ENCODE measurements at places on chromosomes 12 and 14. TPM values are rescaled to one million over a fixed set of nuclear protein-coding genes. Genes with fewer than 3 reads are reported as not detected.

Gene POP5
- 76.0 TPM for total RNA-seq

Gene KRT6A
- not detected for total RNA-seq

Gene ITPR2
- total RNA-seq, result 46.2 TPM

Gene TMEM229B
- total RNA-seq, result 2.4 TPM

Gene PARPBP
- 22.9 TPM for total RNA-seq

Gene SERPINA9
- not detected for total RNA-seq

Gene ACSS3
- not detected for total RNA-seq

Gene ADAMTS20
- not detected for total RNA-seq

Gene IKZF4
- total RNA-seq, result 24.3 TPM

Gene ZCCHC8
- 41.4 TPM for total RNA-seq

Gene ORMDL2
- 55.8 TPM for total RNA-seq

Gene VRTN
- total RNA-seq, result not detected

Gene ETNK1
- total RNA-seq, result 102 TPM

Gene FUT8
- total RNA-seq, result 125 TPM

Gene LRIG3
- not detected for total RNA-seq

Gene INSM2
- total RNA-seq, result not detected

Gene DNAJC22
- not detected for total RNA-seq

Gene ETFRF1
- total RNA-seq, result 9.9 TPM

Gene BICDL1
- 148 TPM for total RNA-seq

Gene FOXN4
- total RNA-seq, result not detected

Gene GDF3
- total RNA-seq, result not detected

Gene TPI1
- 1,614 TPM for total RNA-seq

Gene KRT75
- total RNA-seq, result not detected

Gene BTBD7
- total RNA-seq, result 15.2 TPM

Gene MGAT2
- 48.5 TPM for total RNA-seq

Gene CCDC177
- total RNA-seq, result 0.05 TPM

Gene MYF6
- total RNA-seq, result not detected

Gene C12orf54
- total RNA-seq, result not detected

Gene BMP4
- not detected for total RNA-seq

Gene SMCO2
- total RNA-seq, result 1.1 TPM

Gene BEGAIN
- 3.0 TPM for total RNA-seq

Gene ESRRB
- 0.09 TPM for total RNA-seq

Gene MSI1
- 0.79 TPM for total RNA-seq

Gene OR4K1
- not detected for total RNA-seq

Gene RHOJ
- total RNA-seq, result not detected

Gene CCDC197
- not detected for total RNA-seq

Gene PLBD1
- total RNA-seq, result not detected

Gene LRTM2
- total RNA-seq, result 0.16 TPM

Gene SALL2
- total RNA-seq, result 1.6 TPM

Gene ZNF268
- 19.4 TPM for total RNA-seq

Gene TCL1B
- total RNA-seq, result not detected

Gene GARIN6
- not detected for total RNA-seq

Gene TIMELESS
- total RNA-seq, result 48.8 TPM

Gene TMEM52B
- not detected for total RNA-seq

Gene ERP27
- total RNA-seq, result 1.5 TPM

Gene TTC8
- 3.4 TPM for total RNA-seq

Gene LUM
- total RNA-seq, result not detected

Gene TBK1
- 34.6 TPM for total RNA-seq

Gene PSMC1
- total RNA-seq, result 185 TPM

Gene RFLNA
- total RNA-seq, result not detected

Gene PROX2
- total RNA-seq, result not detected

Gene KLRC2
- total RNA-seq, result not detected

Gene STYK1
- total RNA-seq, result not detected

Gene AICDA
- total RNA-seq, result not detected

Gene WNT1
- not detected for total RNA-seq

Gene CLECL1
- total RNA-seq, result 5.3 TPM

Gene KRT83
- not detected for total RNA-seq

Gene RNASE7
- not detected for total RNA-seq

Gene PLEK2
- total RNA-seq, result 1.7 TPM

Data from activated CD4-positive, alpha-beta T cell treated with anti-CD3 and anti-CD28 coated beads, Interleukin-2, amount 10 ng/mL, durations not matched to agents 24 days and 14 days (primary cell).